ENCODE measurements at places on chromosomes 2 and 18. TPM values are rescaled to one million over a fixed set of nuclear protein-coding genes. Genes with fewer than 3 reads are reported as not detected.

- H3K27me3 ChIP-seq, result peaks cover 3% of the 10 kb centered on the region
- no peak overlapping the region for H3K4me3 ChIP-seq
- peaks cover 23% of the 10 kb centered on the region for H3K4me1 ChIP-seq
- no peak overlapping the region for H3K27ac ChIP-seq
- peaks cover 5% of the 10 kb centered on the region for H3K36me3 ChIP-seq
- DNase-seq, result no peak
These were observed 94.1 kb downstream of the FAM161A start for GRCh38 chr2:61759718-61760117.

DNA sequence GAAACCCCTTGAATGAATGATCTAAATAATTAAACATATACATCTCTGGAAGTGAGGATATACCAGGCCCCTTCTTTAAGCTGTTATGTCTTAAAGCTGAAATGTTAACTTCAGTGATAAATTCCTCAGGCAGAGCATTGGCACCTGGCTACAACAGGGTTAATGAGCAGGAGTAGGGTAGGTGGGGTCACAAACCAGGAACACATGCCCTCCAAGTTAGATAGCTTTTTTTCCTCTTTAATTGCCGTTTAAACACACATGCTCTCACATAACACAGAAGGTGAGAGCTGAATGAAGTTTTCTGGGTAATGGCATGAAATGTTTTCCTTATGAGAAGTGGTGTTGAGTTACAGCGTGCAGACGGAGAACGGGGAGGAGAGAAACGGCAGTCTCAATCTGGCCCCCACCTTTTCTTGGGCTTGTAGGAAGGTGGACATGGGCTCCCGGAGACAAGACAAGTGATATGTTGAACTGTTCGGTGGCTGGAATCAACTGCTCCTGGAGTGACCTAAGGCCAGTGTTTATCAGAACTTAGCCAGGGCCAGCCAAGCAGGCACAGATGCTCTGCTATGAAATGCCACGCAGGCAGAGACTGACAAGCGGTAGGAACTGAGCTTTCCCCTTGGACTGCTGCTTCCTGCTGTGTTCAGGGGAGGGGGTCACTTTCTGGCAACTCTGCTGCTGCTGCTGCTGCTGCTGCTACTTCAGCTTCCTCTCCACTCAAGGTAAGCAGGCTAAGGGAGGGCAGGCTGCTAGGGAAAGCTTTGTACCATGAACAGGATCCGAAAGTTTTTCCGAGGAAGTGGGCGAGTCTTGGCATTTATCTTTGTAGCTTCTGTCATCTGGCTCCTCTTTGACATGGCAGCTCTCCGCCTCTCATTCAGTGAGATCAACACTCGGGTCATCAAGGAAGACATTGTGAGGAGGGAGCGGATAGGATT, at the start of gene GALNT5:
TSS of gene GALNT5 (plus strand) at position 394 of the 941 bp plus-strand sequence. CDS start at position 772, 378 bp downstream.
- no peak within 1 kb of the TSS for H3K27ac ChIP-seq
- peaks cover 4% of the 10 kb centered on the region for H3K36me3 ChIP-seq
- peaks cover 4% of the 10 kb centered on the region for H3K27me3 ChIP-seq
- no peak for DNase-seq

- H3K4me1 ChIP-seq, result no peaks in the 10 kb centered on the region
- H3K36me3 ChIP-seq, result no peaks in the 10 kb centered on the region
- no peak overlapping the region for H3K4me3 ChIP-seq
- no peak for DNase-seq
These were observed 16.8 kb upstream of the MAT2A start for GRCh38 chr2:85522090-85522647.

GRCh38 chr2:69518841-69519240, 81.6 kb upstream of the NFU1 start:
- no peak overlapping the region for H3K27ac ChIP-seq
- no peaks in the 10 kb centered on the region for H3K27me3 ChIP-seq
- H3K36me3 ChIP-seq, result peaks cover 48% of the 10 kb centered on the region
- no peak for DNase-seq

The HOXD13 gene
- not detected for total RNA-seq

DNA sequence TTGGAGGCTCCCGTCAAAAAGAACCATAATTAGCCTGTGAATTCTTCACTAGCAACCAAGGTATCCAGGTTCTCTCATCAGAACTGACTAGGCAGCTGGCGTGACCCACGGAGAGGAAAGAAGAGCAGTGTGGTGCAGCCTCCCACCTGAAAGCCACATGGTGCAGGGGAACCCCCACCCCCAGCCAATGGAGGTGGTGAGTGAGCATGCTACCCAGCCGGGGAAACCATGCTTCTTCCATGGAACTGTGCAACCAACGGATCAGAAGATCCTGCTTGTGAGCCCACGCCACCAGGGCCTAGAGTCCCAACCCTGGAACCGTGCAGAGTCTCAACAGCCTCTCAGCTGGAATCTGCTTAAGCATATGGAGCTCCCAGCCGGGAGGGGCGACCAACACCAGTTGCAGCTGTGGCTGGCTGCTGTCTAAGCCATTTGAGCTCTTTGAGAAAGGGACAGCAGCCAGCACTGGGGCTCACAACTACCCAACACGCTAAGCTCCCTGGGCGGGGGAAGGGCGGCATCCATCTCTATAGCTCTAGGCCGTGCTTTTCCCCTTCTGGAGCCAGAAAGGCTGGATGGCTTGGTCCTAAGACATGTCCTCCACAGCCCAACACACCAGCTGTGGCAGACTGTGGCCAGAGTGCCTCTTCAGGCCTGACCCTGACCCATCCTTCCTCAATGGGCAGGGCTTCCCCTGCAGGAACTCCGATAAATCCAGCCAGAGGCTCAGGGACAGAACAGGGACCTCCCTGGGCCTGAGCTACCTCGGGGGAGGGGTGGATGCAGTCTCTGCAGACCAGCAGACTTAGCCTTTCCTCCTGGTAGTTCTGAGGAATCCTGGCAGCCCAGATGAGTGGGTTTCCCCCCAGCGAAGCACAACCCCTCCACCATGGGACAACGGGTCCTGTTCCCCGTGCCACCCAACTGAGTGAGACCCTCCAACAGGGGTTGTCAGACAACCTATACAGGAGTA, 151.4 kb upstream of the NXPH2 start:
- H3K27ac ChIP-seq, result no peak overlapping the region

DNA sequence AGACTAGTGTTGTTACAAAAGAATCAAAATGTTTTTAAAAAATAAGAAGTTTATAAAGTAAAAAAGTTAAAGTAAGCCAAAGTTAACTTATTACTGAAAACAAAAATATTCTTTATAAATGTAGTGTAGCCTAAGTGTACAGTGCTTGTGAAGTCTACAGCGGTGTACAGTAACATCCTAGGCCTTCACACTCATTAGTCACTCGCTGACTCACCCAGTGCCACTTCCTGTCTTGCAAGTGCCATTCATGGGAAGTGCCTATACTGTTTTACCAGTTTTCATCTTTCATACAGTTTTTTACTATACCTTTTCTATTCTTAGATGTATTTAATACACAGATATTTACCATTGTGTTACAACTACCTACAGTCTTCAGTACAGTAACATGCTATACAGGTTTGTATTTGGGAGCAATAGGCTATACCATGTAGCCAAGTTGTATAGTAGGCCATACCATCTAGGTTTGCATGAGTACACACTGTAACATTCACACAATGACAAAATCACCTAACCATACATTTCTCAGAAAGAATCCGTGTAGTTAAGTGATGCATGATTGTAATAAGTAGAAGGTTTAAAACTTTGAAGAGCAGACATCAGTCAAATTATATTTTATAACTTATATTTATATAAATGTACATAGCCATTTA, 13.4 kb downstream of the SERPINB7 start:
- H3K4me1 ChIP-seq, result peaks cover 7% of the 10 kb centered on the region
- no peak overlapping the region for H3K4me3 ChIP-seq
- H3K27ac ChIP-seq, result no peak overlapping the region
- H3K27me3 ChIP-seq, result no peaks in the 10 kb centered on the region
- DNase-seq, result no peak

The CTAGE1 gene
- total RNA-seq, result not detected

DNA sequence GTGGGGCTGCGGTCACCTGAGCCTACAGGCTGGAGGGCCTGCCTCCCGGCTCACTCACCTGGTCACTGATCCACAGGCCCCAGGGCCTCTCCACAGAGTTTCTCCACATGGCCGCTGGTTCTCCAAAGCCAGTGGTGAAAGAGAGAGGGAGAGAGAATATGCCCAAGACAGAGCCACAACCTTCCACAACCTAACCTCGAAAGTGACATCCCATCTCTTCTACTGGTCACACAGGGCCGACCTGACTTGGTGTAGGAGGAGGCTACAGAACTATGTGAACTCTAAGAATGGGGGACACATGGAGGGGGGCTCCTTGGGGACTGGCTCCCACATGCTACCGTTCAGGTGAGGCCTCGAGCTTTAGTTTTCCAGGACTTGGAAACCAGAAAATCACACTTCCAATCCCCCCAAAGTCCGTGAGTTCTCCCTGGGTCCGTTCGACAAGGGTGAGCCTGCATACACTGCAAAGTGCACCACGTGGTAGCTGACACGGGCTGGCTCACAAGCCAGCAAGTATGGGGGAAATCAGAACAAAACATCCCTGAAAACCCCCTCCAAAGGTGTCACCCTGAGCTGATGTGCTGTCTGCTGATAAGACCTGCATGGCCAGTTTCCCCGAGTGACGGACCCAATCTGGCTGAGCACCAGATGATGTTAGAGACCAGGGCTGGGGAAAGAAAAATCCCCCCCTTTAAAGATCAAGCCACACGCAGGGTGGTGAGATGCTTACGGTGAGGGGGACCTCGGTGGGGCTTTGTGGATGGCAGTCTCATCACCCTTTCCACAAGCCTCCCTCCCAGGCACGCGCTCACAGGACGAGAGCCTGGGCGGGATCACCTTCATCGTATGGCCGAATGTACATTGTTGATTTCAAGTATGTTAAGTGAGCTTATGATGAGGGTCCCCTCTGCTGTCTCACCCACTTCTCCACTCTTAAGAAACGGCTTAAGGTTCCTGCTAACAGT, 54.2 kb upstream of the SEMA4C start:
- H3K36me3 ChIP-seq, result no peaks in the 10 kb centered on the region
- no peak overlapping the region for H3K4me3 ChIP-seq
- DNase-seq, result no peak
- peaks cover 11% of the 10 kb centered on the region for H3K27me3 ChIP-seq
- H3K27ac ChIP-seq, result no peak overlapping the region
- H3K4me1 ChIP-seq, result peaks cover 20% of the 10 kb centered on the region

DNA sequence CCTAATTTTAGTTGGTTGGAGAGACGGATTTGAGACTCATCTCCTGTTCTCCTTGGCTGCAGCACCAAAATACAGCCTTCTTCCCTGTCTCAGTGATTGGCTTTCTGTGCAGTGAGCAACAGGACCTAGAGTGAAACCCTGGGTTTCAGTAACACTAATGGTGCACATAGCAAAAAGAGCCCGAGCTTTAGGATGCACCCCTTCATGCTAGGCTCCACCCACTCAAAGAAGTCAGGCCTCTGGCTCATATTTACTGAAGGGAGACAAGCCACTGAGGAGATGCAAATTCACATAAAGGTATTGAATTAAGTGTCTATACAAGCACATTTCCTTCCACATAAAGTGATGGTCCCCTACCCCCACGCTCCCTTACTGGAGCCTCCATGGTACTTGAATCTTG, 131.9 kb upstream of the CHAC2 start:
- H3K36me3 ChIP-seq, result no peaks in the 10 kb centered on the region
- peaks cover 2% of the 10 kb centered on the region for H3K27me3 ChIP-seq
- H3K27ac ChIP-seq, result no peak overlapping the region
- no peak overlapping the region for H3K4me3 ChIP-seq
- H3K4me1 ChIP-seq, result no peaks in the 10 kb centered on the region

GRCh38 chr18:13823707-13824395, at the start of gene MC5R:
Gene MC5R, plus strand, starts transcription at chr18:13824149. Its CDS starts 1,617 bp downstream, at chr18:13825766.
- no peak within 1 kb of the TSS for H3K27ac ChIP-seq
- no peaks in the 10 kb centered on the region for H3K4me1 ChIP-seq
- no peaks in the 10 kb centered on the region for H3K36me3 ChIP-seq
- peak within 1 kb of the TSS; percentile 33 for H3K4me3 ChIP-seq

The NT5DC4 gene
- total RNA-seq, result not detected

The GPAT2 gene
- 18.4 TPM for total RNA-seq

The TRABD2A gene
- total RNA-seq, result 62.2 TPM

The EFHD1 gene
- total RNA-seq, result 0.13 TPM

DNA sequence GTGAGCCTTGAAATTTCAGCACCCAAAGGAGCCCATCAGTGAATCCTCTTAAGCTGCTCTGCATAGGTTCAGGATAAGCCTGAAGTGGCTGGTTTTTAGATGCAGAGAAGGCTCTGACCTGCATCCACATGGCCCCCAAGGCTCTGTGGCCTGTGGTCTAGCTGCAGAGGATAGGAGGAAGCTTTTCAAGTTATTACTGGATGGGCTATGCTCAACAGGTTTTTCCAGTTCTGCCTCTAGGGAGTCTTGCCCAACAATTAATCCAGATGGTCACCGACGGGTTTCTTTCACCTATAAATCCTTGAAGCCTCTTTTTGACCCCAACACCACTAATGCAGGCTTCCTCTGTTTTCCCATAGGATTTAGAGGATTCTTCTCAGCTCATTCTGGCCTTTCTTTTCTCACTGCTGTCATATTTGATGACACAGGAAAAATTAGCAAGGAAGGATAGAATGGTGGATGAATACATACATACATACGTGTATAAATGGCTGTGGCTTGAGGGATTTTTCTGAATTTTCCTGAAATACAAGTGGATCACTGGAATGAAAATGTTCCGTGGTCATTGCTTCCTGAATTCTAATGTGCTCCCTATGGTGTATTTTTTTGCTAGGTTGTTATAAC, 52.2 kb upstream of the BCL2L11 start:
- H3K36me3 ChIP-seq, result no peaks in the 10 kb centered on the region
- no peak for DNase-seq

- peaks cover 58% of the 10 kb centered on the region for H3K4me1 ChIP-seq
- peak overlapping the region; percentile 94 for H3K27ac ChIP-seq
- DNase-seq, result no peak
- no peaks in the 10 kb centered on the region for H3K27me3 ChIP-seq
- H3K36me3 ChIP-seq, result peaks cover 4% of the 10 kb centered on the region
These were observed 8.8 kb upstream of the POLI start for GRCh38 chr18:54260396-54261072.

GRCh38 chr2:129237966-129238725, 741.3 kb upstream of the RAB6C start:
- H3K4me3 ChIP-seq, result no peak overlapping the region
- H3K27me3 ChIP-seq, result no peaks in the 10 kb centered on the region
- DNase-seq, result no peak
- H3K4me1 ChIP-seq, result no peaks in the 10 kb centered on the region
- no peaks in the 10 kb centered on the region for H3K36me3 ChIP-seq

DNA sequence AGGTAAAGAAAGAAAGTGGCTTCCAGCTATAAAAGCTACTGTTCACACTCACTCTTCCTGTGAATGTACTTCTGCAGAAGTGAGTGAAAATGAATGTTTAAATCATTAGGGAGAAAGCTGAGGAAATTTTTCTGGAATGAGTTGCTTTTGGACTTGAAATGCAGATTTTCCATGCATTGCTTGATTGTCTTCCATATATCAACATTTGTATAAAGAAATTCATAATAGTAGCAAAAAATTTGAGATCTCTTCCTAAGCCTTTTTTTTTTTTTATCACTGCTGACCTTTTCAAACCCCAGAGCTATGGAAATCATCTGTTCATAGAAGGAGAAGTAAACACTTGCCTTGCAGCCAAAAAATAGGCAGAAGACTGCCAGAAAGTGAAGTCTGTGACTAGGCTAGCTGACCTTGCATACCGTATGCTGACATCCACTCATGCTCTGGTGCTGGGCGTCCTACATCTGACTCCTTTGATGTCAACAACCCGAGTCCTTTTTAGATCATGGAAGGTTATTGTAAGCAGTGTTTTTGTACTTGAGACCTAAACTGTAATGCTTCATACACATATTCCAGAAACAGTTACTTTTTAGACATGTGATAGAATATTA, 154.5 kb upstream of the RASGRP3 start:
- peaks cover 3% of the 10 kb centered on the region for H3K27me3 ChIP-seq
- peak overlapping the region; percentile 41 for H3K4me3 ChIP-seq
- H3K4me1 ChIP-seq, result peaks cover 25% of the 10 kb centered on the region
- H3K36me3 ChIP-seq, result no peaks in the 10 kb centered on the region
- peak overlapping the region; percentile 75 for H3K27ac ChIP-seq

Measured in activated T-helper 1 cell treated with anti-CD3 and anti-CD28 coated beads, Interleukin-12 subunit alpha, Interleukin-12 subunit beta, Interleukin-2, Interleukin-4 antibody, amounts not matched to agents 30 ng/mL and 10 ng/mL and 1 ng/mL, durations not matched to agents 14 hours and 24 hours and 36 hours (primary cell).